ENCODE measurements at places on chromosomes 12 and 14.

DNA sequence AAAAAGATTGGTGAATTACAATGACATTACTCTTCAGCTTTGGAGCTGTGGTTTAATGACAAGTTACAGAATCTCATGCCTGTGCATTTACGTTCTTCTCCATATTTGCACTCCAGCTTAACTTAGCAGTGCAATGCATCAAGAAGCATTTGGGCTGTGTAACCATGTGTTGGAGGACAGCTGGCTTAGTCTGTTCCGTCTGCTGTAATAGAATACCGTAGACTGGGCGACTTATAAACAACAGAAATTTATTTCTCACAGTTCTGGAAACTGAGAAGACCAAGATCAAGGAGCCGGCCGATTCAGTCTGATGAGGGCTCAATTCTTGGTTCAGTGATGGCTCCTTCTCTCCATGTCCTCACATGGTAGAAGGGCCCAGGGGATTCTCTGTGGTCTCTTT is 943.5 kb downstream of the BCL11B start:
- DNase-seq, result no peak

- DNase-seq, result no peak
Measured at GRCh38 chr12:57551637-57552305, 1.9 kb downstream of the KIF5A start.

GRCh38 chr12:56930241-56930640 is 4.0 kb downstream of the SDR9C7 start:
- no peak for DNase-seq

DNA sequence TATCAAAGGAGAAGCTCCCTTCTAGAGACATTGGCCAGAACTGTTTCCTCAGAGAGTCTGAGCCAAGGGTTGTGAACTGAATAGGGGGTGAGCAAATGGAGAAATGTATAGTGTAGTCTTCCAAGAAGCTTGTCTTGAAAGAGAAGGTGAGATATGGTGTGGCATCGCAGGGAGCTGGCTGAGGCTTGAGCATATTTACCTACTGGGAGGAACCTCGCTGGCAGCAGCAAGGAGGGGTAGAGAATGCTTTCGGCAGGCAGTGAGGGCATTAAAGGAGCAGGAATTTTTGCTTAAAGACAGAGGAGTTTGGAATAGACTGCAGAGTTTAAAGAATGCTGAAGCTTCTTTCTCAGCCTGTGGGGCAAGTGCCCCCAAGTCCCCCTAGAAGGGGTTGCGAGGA is 59.3 kb upstream of the PRMT8 start:
- DNase-seq, result no peak

- no peak for DNase-seq
Measured at GRCh38 chr12:56061982-56062381, 18.0 kb upstream of the ERBB3 start.

DNA sequence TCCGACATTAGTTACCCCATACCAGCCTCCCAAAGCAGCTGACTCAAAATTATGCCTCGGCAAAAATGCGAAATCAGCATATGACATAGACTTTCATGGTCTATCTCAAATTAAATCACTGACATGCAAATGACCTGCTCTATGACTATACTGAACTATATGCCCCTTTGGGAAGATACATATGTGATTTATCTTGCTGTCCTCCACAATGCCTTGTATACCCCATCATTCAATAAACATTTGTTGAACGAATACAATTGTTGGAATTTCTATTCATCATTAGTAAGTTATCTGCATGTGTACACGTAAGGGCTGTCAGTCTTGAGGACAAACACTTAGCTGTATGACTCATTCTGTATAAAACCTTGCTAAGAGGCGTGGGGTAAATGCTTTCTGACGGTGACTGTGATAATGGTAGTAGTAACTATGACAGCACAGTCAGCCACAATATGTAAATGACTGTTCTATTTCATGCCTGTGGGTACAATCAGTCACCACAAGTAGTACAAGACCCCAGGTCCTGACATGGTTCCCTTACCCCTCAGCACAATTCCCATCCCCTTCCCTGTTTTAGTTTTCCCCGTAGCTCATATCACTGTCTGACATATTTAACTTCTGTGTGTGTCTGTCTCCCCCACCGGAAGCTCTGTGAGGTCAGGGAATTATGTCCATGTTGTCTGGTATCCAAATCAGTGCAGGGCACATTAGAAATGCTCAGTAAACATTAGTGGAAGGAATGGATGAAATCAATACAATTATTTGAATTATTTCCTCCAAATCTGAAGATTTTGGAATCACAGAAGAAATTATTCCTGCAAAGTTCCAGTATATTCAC is 42.8 kb downstream of the STXBP6 start:
- peak; percentile 99 for DNase-seq

- no peak for DNase-seq
Measured at GRCh38 chr14:22065347-22065746, 391.7 kb upstream of the OR4E1 start.

GRCh38 chr12:33223956-33224355 is 215.7 kb downstream of the SYT10 start:
- DNase-seq, result no peak

DNA sequence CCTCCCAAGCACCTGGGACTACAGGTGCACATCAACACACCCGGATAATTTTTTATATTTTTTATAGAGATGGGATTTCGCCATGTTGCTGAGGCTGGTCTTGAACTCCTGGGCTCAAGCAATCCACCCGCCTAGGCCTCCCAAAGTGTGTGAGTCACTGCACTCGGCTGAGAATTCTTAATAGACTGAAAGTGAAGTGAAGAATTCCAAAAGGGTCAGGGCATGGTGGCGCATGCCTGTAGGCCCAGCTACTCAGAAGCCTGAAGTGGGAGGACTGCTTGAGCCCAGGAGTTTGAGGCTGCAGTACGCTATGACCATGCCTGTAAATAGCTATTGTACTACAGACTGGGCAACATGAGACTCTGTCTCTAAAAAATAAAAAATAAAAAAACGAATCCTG is 43.7 kb downstream of the TCHP start:
- no peak for DNase-seq

- no peak for DNase-seq
Measured at GRCh38 chr12:42017051-42017450, 127.6 kb downstream of the GXYLT1 start.

DNA sequence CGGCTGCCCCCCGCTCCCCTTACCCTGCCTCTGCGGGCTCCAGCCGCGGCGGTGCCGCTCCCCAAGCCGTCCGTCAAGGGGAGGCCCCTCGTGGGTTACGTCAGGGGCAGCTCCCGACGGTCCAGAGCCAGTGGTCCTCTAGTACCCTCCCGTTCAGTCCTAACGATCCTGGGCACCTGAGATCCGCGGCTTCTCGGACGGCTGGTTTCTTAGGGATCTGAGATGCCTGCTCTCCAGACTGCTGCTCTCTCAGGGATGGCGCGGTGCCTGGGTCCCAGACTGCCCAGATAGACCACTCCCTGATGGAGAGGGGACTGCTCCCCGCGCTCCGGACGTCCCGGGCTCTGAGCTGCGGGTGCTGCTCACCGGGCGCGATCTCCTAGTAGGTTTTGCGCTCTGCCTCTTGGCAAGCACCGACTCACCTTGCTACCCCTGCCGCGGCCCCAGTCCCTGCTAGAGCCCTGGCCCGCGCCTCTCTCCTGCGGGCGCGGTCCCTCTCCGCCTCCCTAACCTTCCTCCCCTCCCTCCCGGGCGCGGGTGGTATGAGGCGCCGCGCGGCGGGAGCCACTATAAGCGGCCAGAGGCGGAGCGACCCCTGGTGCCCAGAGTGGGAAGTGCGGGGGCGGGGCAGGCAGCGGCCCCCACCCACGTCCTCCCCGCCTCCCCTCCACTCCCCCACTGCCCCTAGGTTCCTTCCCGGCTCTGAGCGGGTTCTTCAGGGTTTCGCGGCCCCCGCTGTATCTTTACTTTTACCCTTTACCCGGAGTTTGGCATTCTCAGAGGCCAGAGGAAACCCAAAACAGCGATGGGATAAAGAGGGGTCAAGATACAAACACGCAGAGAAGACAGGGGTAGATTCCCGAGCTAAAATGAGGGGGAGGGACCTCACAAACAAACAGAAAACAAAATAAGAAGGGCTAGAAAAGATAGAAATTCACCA is at the start of gene C1QL4:
C1QL4 (minus strand) TSS at position 544 of the 940 bp plus-strand sequence. CDS start 711 bp downstream, outside the sequence.
- no peak for DNase-seq

DNA sequence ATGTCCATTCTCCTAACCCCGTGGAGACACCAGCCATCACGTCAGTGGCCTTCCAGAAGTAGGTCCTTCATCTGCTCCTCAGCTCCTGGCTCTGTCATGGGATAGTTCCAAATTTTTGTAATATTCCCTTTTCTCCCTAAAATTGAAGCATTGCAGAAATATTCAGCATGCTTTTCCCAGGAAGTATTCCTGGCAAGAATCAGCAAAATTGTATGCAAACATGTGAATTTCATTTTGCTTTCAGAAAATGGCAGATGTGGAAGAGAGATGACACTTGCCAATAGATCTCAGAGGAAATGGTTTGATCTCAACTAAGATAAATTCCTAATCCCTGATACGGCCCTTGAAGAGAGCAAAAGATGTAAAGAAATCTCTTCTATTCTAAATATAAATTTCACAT is 298.9 kb downstream of the ITPR2 start:
- DNase-seq, result no peak

All from NCI-H2029 treated with DMSO at 0.1 percent for 48 hours (cell line).